RWPE1 (cell line): ENCODE measurements at places on chromosomes 2 and 18.

- DNase-seq: no peak
These were observed 3.2 kb upstream of the TGOLN2 start for GRCh38 chr2:85330839-85331636.

GRCh38 chr2:139099721-139100120, 319.5 kb upstream of the NXPH2 start:
- no peak for DNase-seq

GRCh38 chr2:72914206-72914559, 3.1 kb upstream of the EMX1 start:
- no peak for DNase-seq

GRCh38 chr18:34461266-34461665, 236.6 kb upstream of the NOL4 start:
- no peak for DNase-seq

DNA sequence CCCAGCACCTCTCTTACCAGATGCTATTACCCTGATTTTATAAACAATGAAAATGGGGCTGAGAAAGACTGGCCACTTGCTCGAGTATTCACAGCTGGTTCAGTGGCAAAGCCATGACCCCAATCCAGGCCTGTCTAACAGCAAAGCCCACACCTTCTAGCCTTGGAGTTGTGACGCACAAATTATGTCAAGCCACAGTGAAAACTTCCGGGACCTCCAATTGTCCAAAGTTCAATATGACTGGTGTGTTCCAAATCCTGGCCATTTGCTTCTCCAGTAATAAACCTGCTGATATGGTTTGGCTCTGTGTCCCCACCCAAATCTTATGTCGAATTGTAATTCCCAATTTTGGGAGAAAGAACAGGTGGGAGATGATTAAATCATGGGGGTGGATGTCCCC, 64.7 kb upstream of the RIOK3 start:
- DNase-seq: no peak

DNA sequence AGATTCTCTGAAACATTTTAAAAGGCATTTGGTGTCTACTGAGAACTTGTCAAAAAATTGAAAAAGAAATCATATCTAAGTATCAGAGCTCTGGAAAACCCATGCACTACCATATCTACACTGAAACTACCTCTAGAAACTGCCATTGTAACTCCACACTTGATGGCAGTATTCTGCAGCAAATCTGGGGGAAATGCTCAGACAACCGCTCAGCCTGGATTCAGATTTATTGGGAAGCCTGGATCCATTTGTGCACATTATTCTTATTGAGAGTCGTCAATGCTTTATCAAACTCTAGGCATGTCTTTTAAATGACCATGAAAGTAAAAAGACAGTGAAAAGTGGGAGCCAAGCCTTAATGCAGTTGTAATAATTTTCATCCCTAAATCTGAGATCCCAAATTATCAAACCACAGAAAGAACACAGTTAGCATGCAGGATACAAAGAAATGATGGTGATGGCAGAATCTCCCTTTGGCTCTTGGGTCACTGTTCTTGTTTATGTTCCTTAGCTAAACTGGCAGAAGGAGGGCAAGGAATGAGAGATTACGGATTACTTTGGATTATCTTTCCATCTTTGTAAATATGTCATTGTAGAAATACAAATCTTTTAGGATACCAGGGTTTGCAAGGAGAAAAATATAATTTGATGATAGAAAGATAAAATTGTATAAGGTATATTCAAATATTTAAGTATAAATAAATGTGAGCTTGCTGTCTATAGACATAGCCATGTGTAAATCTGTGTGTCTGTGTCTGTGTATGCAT, 512.1 kb upstream of the SYT4 start:
- DNase-seq: no peak
